Stimulated activated CD8-positive, alpha-beta memory T cell treated with anti-CD3 and anti-CD28 coated beads, Interleukin-4, amount 100 ng/mL, for 1 hour (primary cell): ENCODE measurements at places on chromosomes 5 and 9.

DNA sequence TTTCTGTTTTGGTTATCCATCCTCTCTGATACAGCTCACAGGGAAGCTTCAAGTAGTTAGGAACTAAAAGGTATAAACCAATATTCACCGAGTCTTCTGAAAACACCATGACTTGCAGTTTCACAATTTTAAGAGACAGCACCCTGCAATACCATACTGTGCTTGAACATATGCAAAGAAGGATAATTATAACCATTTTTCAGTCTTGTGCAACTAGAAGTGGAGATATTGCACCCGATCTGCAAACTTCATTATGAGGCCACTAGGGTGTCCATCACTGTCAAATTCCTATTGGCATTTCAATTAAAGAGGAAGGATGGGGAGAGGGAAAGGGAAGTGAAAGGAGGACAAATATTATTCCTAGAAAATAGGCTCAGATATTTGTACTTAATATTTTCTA lies 32.4 kb upstream of the CEP120 start:
- no peak for DNase-seq

DNA sequence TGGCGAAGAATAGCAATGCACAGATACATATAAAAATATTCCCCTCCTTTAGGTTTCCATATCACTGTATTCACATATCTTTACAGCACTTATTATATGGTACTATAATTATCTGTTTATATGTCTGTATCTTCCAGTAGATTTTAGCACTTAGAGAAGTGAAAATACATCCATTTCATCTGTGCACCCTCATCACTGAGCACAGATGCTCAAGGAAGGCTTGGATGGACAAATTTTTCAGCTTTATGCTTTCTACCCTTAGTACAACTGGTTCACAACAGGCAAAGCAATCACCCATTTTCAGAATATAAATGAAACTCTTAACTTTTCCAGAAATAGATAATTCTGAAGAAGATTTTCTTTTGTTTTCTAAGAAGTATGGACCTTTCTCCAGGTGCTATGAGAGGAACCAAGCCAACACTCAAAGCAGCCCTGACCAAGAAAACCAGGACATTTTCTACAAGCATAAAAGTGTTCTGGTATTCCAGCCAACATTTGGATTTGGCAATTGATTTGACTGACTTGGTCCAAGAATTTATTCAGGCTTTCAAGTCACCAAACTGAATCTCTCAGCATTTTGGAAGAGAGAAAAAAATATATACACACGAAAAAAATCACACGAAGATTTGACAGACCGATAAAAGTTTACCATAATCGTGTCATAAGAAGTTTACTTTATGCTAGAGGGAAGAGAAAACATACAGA lies 170.2 kb upstream of the CD180 start:
- no peak for DNase-seq

DNA sequence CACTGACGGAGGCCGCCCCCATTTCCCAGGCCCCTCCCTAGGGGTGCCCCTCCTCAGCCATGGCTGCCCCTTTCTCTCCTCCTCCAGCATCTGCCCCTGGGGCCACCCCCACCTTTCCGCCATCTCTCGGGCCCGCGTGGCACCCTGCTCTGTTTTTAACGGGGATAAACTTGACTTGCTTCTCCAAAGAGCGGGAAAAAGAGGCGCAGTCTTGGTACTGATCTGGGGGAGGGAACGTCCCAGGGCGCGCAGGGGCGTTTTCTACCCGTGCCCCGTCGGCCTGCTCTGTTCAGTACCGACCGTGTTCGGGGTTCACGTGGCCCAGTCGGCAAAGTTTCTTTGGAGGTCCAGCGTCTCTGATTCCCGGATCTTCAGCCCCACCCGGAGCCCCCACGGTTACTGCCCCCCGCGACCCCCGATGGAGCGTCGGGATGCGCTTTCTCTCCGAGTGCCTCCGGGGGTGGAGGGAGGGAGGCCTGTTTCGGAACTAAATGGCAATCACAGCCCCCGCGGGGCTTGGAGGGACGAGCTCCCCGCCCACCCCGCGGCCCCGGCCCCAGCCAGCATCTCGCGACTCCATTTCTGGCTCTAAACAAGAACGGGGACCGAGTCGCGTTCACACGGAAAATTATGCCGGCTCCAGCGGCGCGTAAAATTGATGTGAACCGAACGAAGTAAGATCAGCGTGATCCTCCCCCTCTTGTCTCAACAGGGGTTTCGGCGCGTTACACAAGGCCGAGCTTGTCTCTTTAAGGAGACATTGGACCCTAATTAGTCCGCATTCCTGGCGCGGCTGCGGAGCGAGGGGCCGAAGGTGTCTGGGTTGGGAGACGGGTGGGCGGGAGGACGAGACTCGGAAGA lies 1.1 kb upstream of the TLE4 start:
- no peak for DNase-seq

- DNase-seq, result no peak
Measured at GRCh38 chr9:2839040-2839439, 4.9 kb downstream of the PUM3 start.

GRCh38 chr5:1432296-1432695 lies 12.9 kb downstream of the SLC6A3 start:
- no peak for DNase-seq

GRCh38 chr5:3197304-3198073 lies 398.1 kb upstream of the IRX1 start:
- no peak for DNase-seq

DNA sequence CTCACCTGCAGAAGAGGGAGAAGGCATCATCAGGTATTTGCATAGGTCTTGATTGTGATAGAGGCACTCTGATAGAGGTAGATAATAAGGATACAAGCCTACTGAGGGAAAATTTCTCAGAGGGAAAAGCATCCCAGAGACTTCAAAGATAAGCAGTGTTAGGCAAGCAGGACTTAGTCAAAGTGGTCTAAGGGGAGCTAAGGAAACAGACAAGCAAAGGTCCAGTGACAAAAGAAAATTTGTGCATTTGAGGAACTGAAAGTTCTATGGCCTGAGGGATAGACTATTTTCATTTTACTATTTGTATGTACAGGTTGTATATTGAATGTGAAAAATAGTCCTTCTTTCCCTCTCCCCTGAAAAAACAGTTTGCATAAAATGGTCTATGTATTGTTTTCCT lies 27.4 kb downstream of the OXCT1 start:
- DNase-seq, result no peak

- DNase-seq, result peak; percentile 19
Measured at GRCh38 chr5:36875051-36875789, 1.3 kb upstream of the NIPBL start.

DNA sequence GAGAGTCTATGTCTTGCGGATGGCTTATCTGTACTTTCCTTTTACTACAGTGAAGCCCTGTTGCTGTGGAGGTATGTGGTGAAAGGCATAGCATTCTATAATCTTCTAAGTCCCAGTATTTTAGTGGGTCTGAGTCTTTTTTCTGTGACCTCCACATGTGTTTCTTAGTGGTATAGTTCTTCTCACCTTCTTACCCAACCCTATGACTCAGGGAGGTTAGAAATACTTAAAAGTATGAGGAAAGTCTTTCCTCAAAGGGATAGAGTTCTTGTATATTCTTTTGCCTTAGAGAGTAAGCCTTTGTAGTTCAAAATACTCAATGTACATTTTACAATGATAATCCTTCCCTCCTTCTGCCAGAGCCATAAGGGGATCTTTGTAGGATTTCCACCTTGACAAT lies 621.9 kb upstream of the CTNND2 start:
- DNase-seq, result no peak

GRCh38 chr9:117574099-117574498 lies 130.1 kb upstream of the TLR4 start:
- no peak for DNase-seq

DNA sequence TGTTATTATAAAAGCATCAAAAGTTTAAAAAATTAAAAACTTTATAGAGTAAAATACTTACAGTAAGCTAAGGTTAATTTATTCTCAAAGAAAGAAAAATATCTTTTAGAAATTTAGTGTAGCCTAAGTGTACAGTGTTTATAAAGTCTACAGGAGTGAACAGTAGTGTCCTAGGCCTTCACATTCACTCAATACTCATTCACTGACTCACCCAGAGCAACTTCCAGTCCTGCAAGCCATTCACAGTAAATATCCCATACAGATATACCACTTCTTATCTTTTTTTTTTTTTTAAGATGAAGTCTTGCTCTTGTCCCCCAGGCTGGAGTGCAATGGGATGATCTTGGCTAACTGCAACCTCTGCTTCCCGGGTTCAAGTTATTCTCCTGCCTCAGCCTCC lies 73.1 kb upstream of the FST start:
- DNase-seq, result no peak

GRCh38 chr5:132493241-132493640 lies 2.7 kb upstream of the IRF1 start:
- DNase-seq, result no peak

DNA sequence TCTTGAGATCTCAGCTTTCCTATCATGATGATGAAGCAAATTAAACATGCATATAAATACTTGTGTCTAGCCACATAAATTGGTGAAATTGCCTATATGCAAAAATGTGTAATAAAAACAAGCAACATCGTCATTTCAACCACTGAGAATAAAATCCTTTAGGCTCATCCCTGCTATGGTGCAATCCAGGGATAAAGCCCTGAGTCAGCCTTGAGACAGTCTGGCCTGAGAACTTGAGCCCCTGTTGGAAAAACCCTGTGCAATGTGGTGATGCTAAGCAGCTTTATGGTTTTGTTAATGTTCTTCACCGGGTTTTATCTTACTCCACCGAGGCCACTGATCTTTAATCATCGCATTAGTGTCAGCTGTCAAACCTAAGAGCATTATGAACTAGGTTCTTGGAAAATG lies 170.5 kb downstream of the DCP2 start:
- DNase-seq, result no peak

DNA sequence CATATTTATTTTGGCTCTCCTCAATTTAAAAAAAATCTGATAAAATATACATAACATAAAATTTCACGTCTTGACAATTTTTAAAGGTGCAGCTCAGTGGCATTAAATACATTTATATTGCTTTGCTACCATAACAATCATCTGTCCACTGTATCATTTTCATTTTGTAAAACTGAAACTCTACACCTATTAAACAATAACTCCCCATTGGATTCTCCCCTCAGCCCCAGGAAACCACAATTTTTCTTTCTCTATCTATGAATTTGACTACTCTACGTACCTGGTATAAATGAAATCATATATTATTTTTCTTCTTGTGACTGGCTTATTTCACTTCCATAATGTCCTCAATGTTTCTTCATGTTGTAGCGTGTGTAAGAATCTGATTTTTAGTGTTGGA lies 563.5 kb downstream of the PRR16 start:
- no peak for DNase-seq

- no peak for DNase-seq
Measured at GRCh38 chr5:133241179-133242092, 189.6 kb downstream of the HSPA4 start.

DNA sequence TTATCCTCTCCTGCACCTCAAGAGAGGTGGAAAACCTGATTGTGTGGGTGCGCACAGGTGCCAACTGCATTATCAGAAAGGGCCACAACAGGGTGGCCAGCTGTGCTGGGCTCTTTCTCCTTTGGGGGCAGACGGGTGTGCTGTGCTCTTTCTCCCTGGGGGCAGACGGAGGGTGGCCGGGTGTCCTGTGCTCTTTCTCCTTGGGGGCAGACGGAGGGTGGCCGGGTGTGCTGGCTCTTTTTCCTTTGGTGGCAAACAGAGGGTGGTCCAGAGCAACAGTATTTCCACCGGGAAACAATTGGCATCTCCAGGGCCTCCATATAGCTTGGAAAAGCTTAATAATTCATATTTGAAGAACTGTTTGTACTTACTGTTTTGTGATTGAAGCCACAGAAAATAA lies 6.8 kb downstream of the LMX1B start:
- no peak for DNase-seq

GRCh38 chr5:138402640-138403039 lies 36.2 kb upstream of the REEP2 start:
- no peak for DNase-seq

- no peak for DNase-seq
Measured at GRCh38 chr9:105928416-105928815, 234.1 kb downstream of the TMEM38B start.

GRCh38 chr9:69980041-69980440 lies 63.6 kb upstream of the MAMDC2 start:
- no peak for DNase-seq

GRCh38 chr5:90529939-90530677 lies 724 bp upstream of the LYSMD3 start:
- peak; percentile 21 for DNase-seq

DNA sequence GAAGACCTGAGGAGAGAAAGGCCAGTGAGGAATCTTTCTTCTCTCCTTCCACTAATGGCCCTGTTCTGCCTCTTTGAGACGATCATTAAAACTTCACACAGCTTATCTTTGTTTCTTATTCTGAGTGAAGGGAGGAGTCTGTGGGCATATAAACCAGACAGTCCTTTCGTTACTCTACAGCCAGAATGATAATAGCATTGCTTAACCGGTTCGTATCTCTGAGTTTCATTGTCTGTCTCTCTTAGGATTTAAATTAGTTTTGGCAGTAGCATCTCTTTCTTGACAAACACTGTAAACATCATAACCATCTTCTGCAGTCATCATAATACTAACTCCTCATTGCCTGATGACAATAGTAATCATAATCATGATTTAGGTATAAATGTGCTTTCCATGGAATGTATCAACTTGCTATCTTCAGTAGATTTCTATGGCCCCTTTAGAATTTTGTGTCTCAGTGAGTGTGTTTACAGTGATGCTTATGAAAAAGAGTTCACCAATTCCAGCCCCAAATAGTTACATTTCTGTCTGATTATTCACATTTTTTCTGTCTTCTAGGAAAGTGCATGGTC lies 618.8 kb upstream of the KLF4 start:
- no peak for DNase-seq

GRCh38 chr9:128634651-128635262 lies 21.9 kb downstream of the DYNC2I2 start:
- no peak for DNase-seq

DNA sequence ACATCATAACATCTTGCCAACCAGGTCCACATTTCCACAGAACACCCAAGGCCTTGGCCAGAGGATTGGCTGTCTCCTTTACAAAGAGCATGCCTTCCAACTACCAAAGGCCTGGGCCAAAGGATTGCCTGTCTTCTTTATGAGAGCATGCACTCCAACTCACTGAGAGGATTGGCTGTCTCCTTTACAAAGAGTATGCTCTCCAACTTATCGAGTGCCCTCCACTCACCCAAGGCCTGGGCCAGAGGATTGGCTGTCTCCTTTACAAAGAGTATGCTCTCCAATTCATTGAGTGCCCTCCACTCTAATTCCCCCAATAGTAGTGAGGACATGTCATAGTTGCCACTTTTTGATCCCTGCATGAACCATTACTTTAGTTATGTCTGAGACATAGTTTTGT lies 79.9 kb upstream of the TAS2R1 start:
- no peak for DNase-seq
